ENCODE measurements at places on chromosomes 3 and 15.

- no peak for DNase-seq
Measured at GRCh38 chr3:119978554-119979208, 115.6 kb downstream of the GSK3B start.

DNA sequence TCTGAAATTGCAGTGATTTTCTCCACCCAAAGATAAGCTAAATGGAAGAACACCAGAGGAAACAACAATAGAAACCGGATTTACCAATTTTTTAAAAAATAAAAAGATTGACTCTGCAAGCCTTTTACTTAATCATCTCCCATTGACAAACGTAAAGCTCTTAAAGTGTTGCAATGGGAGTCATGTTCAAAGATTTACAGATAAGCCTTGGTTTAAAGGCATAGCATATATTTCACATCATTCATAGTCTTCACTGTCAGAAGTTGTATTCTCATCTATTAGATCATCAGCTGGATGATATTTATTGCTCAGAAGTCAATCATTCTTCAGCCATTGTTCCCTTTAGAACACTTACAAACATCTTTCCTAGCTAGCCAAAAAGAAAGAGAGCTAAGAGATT, 397.6 kb downstream of the GBE1 start:
- DNase-seq: no peak

DNA sequence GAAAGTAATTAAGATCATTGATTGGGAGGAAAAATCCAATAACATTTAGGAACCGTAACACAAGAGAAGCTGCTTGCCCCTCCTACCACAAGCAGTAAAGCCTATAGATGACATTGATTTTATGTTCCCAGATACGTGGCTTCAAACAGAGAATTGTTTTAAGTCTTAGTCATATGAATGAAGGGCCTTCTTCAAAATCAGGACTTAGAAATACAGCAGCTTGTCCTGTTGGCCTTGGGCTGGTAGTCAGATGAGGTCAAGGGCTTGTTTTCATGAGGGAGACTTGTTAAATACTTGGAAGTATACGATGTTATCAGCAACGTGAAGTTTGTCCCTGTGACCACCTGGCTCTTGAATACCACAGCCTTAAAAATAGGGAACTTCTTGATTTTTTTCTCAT, 114.4 kb downstream of the VGLL4 start:
- DNase-seq: no peak

- no peak for DNase-seq
Measured at GRCh38 chr15:34610354-34610753, 26.9 kb upstream of the GOLGA8B start.

DNA sequence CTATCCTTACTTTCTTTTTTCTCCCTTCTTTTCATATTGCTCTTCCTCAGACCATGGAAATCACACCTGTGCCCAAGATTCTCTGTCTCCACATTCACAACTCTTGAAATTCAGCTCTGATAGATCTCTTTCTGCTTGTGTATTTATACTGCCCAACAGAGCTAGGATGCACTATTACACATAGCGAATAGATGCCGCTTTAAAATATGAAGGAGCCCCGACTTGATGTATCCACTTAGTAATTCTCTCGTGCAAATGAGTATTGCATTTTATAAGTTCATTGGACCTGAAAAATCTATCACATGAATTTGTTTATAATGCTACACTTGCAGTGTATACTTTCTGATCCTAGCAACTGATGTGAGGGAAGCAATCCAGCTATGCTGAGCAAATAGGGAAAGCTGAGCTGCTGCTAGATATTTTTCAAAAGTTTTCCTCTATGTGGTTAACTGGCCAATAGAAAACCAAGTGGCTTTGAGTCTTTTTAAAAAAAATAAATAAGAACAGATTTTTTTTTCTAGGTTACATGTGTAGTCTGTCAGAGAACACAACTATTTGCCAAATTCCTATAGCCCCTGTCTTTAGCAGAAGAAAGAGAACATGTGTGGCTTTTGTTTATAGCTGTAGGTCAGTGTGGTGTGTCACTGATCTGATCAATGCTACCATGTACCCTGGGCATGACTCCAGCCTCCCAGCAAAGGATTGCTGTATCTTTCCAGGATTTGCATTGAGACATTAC, 64.3 kb upstream of the LEKR1 start:
- no peak for DNase-seq

- no peak for DNase-seq
Measured at GRCh38 chr3:177525987-177526712, 328.9 kb upstream of the TBL1XR1 start.

DNA sequence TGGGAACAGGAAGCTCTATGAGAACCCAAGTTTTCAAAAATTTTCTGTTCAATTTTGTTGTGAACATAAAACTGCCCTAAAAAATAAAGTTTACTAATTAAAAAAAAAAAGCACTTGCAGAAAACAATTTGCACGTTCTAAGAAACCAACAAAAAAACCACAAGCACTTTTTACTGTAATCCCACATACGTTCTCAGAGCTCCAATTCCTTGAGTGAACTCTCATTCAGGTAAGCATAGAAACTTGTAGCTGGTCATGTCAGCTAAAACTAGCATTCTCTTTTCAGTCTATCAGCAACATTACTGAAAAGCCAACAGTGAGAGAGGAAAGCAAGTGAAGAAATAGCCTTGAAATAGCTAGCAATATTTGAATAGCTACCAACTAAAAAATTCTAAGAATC, 11.5 kb upstream of the TMF1 start:
- no peak for DNase-seq

DNA sequence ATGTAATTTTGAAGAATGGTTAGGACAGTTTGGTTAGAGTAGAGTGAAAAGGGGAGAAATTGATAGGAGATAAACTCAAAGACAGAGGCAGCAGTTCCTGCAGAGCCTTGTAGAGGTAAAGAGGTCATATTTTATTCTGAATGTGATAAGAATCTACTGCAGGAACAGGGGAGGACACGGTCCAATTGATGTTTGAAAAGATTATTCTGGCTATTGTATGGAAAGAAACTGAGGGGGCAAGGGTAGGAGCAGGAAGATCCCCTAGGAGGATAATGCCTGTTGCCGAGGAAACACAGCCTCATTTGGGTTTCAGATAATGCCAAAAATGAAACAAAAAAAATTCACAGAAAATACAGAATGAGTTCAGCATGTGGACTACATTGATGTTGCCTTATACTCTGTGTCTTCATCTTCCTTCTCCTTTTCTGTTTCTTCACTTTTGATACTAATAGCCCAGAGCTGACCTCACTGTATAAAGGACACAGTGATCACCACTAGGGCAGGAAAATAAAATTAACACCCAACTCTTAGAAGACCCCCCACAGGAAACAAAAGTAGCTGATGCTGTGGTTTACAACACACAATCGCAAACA, 454.6 kb upstream of the UBE2E2 start:
- no peak for DNase-seq

- DNase-seq: no peak
Measured at GRCh38 chr15:77537006-77537405, 95.7 kb downstream of the LINGO1 start.

DNA sequence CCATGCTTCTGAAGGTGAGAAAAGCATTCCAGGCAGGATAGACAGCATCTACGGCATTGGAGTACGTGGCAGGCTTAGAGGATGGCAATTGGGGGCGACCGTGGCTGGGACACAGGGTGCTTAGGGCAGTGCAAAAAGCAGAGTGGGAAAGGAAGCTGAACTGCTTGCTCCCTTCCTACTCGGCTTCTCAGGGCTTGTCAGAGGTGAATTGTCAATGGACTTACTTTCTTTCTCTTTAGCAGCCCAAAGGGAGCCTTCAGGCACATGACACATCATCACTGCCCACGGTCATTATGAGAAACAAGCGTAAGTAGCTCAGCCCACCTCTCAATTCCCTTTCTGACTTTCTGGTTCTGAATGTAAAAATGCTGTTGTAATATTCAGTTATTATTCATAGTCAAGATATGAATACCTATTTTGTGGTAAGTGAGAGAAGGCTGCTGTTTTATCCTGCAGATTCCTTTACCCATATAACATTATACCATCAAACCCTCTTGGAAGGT, 84.3 kb downstream of the KLHL25 start:
- no peak for DNase-seq

DNA sequence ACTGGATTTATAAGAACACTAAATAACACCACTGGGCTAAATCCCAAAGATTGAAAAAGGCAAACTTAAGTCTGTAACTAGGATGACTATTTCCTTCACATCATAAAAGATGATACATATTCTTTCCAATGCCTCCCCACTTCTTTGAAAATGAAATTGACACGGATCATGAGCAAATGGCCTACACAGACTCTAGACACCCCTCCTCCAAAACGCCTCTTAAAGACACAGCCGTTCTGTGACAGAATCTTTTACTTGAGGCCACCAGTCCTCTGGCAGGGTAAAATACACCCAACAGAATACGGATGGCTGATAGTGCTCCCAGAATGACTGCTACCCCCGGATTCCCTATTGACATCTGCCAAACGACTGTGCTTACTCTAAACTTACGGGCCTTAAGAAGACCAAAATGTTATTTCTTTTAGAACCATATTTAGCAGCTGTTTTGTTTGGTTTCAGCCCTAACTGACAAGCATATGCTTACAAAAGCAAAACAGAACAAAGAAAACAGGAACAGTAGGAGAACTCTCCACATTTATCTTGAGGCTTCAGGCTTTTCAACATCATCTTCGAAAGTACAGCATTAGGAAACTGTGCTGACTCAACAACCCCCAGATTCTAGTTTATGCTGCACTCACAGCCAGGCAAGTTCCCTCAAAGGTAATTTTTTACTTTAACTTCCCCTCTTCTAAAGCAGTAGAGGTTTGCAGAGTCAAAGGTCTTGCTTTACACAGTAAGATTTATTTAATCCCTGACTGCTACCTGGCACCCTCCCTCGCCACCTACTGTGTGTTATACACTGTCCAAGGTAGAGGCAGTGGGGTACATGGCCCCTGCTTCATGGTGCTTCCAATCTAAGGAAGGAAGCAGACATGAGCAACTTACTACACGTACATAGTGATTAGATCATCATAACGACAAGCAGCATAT, 84.3 kb downstream of the TNIK start:
- no peak for DNase-seq
